ENCODE measurements at places on chromosomes 12 and 14. TPM values are rescaled to one million over a fixed set of nuclear protein-coding genes. Genes with fewer than 3 reads are reported as not detected.

RPS6KL1 gene
- 0.96 TPM for total RNA-seq

OTUB2 gene
- total RNA-seq = 2.0 TPM

ACYP1 gene
- total RNA-seq = 11.9 TPM

RTN1 gene
- under 0.01 TPM for total RNA-seq

LUM gene
- total RNA-seq = 191 TPM

HPD gene
- not detected for total RNA-seq

PRR13 gene
- 19.7 TPM for total RNA-seq

C12orf54 gene
- total RNA-seq = not detected

RNASE4 gene
- total RNA-seq = 38.9 TPM

NKX2-1 gene
- not detected for total RNA-seq

ASPG gene
- not detected for total RNA-seq

RHOF gene
- total RNA-seq = 3.6 TPM

PLEKHG7 gene
- total RNA-seq = not detected

HOXC9 gene
- not detected for total RNA-seq

TCTN2 gene
- total RNA-seq = 9.0 TPM

SPX gene
- 0.38 TPM for total RNA-seq

NINJ2 gene
- 0.28 TPM for total RNA-seq

MFAP5 gene
- 124 TPM for total RNA-seq

FOXA1 gene
- total RNA-seq = not detected

TSPAN19 gene
- total RNA-seq = not detected

BEGAIN gene
- not detected for total RNA-seq

NPFF gene
- total RNA-seq = not detected

OR10G2 gene
- not detected for total RNA-seq

TAS2R46 gene
- 2.8 TPM for total RNA-seq

PAH gene
- not detected for total RNA-seq

DERA gene
- 65.6 TPM for total RNA-seq

NID2 gene
- 216 TPM for total RNA-seq

MVK gene
- 14.0 TPM for total RNA-seq

SLC4A8 gene
- 1.3 TPM for total RNA-seq

KIF5A gene
- total RNA-seq = 0.28 TPM

PTPRQ gene
- total RNA-seq = 0.38 TPM

TMEM229B gene
- total RNA-seq = 4.5 TPM

KCNH3 gene
- total RNA-seq = under 0.01 TPM

All from regular cardiac myocyte (primary cell).